Stimulated activated CD8-positive, alpha-beta memory T cell treated with anti-CD3 and anti-CD28 coated beads, Interleukin-4, amount 100 ng/mL, for 24 hours (primary cell): ENCODE measurements at places on chromosomes 12 and 14.
A peak's percentile ranks its signal among the peaks of the same experiment; 100 is the strongest.

- DNase-seq: no peak
Measured at GRCh38 chr14:91882369-91882768, 15.0 kb upstream of the TC2N start.

DNA sequence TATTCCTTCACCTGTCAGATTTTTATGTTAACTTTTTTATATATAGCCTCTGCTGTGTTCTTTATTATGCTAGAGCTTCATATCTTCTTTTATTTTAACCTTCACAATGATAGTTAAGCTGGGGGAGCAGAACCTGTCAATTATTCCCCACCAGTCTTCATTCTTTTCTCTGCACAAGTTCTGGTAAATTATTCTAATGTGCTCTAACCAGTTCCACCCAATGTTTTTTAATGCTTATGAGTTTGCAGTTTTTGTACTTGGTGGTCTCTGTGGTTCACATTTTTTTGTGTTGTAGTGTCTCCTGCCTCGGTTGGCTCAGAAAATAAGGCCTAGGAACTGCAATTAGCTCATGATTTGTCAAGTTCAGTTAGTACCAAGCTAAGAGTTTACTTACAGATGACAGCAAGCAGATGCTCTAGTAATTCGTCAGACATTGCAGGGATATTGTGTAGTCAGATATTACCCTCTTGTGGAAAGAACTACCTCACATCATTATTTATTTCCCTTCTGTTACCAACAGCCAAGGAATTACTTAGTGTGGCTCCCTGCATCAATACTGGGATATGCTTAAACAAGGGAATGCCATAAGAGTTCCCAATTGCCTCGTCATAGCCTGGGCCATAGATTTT lies 14.5 kb downstream of the DYRK2 start:
- DNase-seq: no peak

DNA sequence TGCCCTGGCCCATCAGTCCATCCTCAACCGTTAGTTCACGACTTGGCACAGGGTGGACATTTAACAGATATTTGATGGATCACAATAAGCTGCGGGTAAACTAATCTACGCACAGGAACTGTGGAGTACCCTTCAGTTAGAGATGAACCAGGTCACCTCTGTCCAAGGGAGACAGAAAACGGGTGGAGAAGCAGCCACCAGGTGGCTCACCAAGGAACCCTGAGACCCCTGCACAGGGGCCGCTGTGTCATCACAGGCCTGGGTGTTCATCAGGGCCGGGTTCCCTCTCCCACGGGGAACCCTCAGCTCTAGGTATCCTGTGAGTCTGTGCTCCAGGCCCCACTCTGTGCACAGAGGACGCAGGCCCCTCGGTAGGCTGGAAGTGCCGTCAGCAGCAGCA lies 122.2 kb downstream of the PIWIL1 start:
- DNase-seq: no peak

DNA sequence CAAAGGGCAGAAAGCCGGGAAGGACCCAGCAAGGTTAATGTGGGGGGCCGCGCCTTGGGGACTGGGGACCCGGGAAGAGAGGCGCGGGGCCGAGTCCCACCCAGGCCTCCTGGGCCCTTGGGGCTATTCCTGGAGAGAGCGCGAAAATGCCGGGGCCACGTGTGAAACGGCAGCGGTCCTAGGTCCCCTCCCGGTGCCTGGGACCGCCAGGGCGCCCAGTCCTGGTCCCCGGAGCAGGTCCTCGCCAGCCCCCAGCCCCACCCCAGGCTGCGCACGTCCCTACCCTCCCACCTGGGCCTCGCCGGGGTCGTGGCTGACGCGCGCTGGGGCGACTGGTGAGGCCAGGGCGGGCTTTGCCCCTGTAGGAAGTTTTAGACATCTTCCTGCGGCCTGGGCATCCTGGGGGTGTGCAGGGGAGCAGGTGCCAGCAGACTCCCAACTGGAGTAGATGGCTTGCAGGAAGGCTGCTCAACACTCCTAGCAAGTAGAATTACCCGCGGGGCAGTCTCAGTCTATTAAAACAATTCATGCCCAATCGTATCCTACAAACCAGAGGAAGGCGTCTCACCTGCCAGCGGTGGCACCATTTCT lies 708 bp downstream of the FAR2 start:
- DNase-seq: no peak

DNA sequence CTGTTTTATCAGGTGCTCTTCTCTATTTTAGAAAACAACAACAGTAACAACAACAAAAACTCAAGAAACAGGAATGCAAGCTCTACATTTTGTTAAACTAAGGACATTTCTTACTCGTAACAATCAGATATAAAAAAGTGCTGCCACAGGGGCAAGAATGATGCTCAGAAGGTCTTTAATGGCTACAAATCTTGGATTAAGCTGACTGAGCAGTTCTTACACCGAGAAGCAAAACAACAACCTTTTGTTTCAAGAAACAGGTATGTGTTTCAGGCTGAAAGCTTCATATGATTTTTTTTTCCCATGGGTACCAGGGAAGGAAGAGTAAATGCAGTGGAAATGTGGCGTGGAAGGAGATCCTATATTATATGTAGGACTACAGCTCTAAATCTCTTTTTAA lies 786.8 kb upstream of the FBXO33 start:
- no peak for DNase-seq

- no peak for DNase-seq
Measured at GRCh38 chr12:5470221-5470620, 38.3 kb downstream of the NTF3 start.

DNA sequence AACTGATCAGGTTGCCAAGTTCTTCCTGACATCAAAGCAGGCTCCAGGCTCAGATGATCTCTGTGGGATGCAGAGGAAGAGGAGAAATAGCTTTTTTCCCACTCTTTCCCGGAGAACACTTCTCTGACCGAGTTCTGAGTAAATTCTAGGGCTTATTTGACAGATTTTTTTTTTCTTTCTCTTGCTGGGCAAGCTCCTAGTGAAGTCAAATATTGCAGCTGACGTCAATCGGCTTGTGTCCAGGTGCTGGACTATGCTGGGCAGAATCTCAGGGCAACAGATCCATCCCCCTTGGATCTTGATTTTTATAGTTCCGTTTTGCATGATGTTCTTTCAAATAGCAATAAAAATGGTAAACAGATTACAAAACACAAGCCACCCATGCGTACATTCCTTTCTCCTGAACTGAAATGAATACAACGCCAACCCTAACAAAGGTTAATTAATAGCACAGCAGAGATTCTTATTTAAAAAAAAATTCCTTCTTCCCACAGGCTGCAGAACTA lies 182.2 kb downstream of the NOVA1 start:
- DNase-seq: no peak

GRCh38 chr12:4272424-4273272 lies 914 bp upstream of the CCND2 start:
- peak; percentile 80 for DNase-seq

- no peak for DNase-seq
Measured at GRCh38 chr12:108341356-108341755, 2.2 kb upstream of the CMKLR1 start.

- DNase-seq: no peak
Measured at GRCh38 chr12:57737467-57738460, 778 bp downstream of the AGAP2 start.

DNA sequence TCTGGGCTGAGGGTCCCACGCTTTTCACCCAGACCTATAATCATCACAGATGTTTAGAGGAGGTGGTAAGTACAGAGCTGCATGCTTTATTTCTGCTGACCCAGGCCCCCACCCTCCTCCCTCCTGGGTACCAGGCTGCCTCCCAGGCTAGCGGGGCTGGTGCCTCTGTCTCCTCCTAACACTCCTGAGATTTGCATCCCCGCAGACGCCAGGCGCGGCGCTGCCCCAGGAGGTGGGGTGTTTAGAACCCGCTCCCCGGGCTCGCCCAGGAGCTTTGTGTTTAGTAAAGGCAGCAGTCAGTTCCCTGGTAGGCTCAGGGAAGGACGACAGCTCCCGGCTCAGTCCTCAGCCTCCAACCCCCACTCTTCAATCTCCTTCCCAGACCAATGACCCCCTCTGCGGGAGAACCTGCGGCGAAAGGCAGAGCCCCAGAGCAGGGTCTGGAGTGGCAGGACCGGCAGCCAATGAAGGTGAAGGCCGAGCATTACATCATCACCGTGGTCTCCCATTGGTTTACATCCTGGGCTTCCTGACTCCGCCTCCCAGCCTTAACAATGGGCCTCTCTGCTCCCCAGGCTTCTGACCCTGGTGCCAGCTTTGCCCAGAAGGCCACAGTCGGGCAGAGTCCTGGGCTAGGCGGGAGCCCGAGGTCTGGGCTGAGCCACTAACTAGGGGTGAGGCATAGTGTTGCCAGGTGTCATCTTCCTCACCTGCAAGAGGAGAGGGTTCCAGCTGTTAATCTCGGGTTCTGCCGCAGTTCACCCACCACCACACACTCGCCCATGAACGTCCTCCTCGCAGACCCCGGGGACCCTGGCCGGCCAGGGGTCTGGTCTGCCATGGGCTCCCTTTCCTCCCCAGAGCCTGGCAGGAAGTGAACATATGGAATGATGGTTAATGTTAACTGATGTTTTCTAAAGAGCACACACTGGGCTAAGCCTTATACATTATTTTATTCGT lies 57.5 kb downstream of the CALM1 start:
- no peak for DNase-seq

DNA sequence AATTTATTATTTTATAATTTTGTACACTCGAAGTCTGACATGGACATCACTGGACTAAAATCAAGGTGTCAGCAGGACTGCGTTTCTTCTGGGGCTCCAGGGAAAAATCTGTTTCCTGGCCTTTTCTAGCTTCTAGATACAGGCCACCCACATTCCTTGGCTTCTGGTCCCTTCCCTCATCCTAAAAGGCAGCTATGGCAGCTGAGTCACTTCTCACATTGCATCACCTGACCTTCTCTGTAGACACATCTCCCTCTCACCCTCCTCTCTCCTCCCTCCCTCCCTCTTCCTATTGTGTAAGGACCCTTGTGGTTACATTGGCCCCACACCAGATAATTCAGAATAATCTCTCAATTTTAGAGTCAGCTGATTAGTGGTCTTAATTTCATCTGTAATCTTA lies 92.4 kb downstream of the RPS6KA5 start:
- DNase-seq: no peak

GRCh38 chr14:70020352-70021170 lies 141.3 kb downstream of the SMOC1 start:
- DNase-seq: no peak

DNA sequence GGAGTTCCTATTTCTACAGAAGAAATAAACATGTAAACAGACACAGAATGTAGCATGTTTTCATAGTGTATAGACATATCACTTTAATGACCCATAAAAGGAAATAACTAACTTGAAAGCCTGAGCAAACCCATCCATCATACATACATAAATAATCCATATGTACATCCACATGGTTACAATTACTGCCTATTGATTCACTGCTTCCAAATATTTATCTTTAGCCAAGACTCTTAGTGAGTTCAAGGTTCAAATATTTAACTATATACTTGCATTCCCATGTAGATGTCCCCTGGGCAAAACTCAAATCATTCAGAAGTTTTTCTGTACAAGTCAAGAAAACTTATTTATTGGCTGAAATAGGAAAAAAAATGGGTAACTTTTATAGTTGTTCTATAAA lies 95.4 kb downstream of the CCER1 start:
- DNase-seq: no peak

DNA sequence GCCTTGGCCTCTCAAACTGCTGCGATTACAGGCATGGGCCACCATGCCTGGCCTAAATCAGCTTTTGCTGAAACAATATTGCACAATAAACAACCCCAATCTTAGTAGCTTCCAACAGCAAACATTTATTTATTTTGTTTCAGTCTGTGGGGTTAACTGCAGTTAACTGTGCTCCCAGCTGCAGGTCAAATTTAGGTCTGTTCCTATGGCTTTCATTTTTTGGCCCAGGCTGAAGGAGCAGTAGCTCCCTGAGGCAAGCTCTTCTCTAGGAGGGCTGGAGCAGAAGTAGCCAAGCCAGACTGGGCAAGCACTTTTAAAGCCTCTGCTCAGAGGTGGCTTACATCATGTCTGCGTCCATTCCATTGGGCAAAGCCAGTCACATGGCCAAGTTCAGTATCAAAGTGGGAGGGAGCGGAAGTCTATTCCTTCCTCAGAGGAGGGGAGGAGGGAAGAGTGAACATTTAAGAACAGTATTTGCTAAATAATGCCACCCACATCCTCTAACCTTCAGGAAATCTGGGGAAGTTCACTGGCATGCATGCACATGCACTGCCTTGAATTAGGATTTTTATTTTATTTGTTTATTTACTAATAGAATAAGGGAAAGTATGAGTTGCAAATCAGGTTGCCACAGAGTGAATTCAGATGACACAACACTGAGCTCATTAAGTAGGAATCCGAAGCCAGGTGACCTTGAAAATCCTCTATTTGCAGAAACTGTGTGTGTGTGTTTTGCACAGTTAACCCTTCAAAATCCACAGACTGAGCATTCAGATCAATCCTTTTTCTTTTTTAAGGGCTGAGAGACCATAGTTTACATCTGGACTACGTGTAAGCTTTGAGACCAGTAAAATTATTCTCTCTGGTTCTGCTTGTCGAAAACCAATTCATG lies 122.0 kb upstream of the SEL1L start:
- no peak for DNase-seq

GRCh38 chr14:49930720-49931119 lies 37.8 kb downstream of the ARF6 start:
- no peak for DNase-seq

DNA sequence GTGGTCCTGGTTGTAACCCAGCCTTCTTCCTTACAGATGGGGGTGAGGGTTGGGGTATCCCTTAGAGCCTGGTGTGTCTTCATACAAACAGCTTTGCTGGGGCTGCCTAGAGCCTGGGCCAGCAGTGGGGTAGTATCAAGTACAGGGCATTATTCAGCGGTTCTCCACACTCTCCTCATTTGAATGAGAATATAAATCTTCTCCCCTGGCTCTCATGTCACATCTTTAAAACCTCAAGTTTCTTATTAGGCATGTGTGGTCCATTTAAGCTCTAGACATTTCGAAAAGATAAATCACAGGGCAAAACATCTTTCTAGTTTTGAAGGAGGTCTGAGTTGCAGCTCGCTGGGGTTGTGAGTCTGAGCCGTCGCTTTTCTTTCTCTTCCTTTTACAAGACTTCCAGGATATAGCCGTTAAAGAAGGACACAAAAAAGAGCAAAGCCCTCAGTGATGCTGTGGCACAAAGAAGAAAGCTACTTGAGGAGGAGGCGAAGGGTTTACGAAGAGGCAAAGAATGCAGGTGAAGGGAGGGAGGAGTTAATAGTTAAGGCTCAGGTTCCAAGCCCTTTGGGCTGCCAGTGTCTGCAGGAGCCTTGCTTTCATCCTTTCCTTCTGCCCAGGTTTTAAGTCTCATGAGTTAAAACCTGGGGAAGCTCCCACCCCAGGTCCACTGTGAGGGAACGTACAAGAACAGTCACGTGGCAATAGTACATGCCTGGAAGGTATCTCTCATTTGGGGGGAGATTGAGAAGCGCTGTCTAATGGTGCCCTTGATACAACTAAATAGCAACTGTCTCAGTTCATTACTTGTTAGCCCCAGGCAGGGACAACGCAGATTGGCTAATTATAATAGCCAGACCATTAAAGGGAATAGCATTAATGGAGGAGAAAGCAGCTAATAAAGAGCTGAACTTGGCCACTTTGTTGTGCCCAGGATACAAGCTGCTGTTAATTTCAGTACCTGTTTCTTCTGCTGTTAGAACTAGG lies 94.2 kb downstream of the ETV6 start:
- DNase-seq: no peak
